ENCODE measurements at places on chromosomes 11 and 22.

DNA sequence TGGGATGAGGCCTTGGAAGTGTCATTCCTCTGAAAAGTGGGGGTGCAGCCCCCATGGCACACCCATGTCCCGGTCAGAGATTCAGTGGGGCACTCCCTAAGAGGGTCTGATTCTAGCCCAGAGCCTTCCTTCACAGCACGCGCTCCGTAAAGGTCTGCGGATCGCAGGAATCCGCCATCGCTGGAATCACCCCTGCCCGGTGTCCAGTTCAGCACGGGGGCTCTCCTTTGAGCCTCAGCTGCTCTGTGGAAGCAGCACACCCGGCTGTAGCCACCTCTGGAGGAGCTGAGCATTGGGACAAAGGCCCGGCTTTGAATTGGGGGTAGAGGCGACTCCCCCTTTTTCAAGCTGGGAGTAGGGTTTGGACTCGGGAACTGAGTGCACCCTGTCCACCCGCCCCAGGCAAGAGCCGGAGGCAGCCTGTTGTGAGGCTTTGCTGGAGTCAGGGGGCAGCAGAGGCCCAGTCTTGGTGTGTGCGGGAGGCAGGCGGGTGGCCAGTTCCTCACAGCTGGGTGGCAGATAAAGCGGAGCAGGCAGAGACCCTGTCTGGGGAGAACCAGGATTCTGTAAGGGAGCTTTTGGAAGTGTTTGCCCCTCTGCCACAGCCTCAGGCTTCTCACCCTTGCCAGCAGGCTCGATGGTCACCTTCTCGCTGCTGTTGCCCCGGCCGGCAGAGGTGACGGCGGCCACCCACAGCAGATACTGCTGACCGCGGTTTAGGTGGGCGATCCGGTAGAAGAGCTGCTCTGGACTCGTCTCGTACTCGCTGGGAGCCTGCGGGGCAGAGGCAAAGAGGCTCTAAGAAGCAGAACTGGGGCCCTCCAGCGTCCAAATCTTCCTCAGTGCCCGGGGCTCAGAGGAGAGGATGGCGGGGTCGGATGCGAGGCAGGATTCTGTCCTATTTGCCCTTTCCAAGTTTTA lies 115.9 kb downstream of the CEP164 start:
- no peak for DNase-seq

DNA sequence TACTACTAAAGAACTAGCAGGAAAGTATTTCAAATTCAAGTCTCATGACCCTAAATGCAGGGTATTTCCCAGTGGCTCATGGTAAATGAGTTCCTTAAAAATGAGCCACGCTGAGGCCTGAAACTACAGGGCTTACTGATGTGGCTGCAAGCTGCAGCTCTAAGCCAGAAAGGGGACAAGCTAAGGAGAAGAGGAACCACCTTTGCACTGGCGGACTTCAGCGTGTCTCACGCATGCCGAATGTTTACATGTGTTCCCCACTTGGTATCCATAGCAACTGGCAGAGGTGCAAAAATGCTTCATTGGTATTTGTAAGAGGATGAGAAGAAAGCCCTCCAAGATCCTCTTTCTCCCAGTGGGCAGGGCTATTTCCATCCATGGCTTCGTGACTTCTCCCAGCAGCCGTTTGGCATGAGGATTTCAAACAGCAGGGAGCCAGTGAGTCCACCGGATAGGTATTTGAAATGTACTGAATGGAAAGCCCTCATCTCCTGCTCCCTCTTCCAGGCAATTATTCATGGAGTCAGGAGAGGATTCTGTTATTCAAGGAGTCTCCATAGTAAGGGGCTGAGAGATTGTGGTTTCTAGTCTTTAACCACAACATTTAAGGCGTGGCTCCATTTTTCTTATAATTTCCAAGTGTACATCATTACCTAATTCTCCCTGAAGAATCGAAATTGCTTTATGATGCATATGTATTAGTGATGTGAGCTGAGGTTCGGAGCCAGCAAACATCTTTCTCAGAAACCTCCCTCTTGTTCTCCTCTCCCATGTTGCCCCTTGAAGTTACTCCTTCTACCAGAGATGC lies 55.3 kb upstream of the CD44 start:
- peak; percentile 42 for DNase-seq

DNA sequence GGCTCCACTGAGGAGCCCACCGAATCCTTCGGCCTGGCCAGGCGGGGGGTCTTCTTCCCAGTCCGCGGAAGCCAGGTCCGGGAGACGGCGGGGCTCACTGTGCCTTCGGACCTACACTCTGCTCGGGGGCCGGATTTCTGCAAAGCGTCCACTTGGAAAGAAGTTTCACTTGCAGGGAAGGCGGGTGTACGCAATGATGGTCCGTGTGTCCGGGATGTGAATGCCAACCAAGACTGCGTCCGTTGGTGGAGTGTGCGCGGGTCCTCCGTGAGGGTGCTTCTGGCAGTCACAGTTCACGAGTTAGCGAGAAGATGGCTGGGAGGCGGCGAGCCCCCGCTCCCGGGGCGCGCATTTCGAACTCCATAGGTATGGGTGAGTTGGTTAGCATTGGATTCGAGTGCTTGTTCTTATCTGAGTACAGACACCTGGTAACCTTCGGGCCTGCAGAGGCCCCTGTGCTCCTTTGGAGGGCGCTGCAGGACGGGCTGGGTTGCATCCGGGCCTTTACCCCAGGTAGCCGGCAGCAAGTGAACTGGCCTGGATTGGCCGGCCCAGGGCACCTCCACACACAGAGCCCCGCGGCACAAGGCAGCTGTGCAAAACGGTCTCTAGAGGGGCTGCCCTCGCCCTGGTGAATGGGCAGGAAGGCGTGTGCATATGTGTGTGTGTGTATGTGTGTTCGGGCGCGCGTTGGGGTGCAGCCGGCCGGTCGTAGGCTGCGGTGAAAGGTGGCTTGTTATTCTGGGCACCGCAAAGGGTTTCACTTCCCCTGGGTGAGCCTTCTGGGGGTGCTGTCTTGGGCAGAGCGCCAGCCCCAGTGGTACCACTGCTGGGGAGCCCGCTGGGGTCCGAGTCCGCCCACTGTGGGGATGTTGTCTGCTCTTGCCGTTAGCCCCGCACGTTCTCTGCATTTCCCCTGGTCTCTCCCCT lies 13.3 kb upstream of the CYP2R1 start:
- peak; percentile 59 for DNase-seq

GRCh38 chr22:30602049-30602448 lies 4.9 kb upstream of the TCN2 start:
- DNase-seq: no peak

GRCh38 chr11:73372375-73372993 lies 3.7 kb upstream of the RELT start:
- no peak for DNase-seq

DNA sequence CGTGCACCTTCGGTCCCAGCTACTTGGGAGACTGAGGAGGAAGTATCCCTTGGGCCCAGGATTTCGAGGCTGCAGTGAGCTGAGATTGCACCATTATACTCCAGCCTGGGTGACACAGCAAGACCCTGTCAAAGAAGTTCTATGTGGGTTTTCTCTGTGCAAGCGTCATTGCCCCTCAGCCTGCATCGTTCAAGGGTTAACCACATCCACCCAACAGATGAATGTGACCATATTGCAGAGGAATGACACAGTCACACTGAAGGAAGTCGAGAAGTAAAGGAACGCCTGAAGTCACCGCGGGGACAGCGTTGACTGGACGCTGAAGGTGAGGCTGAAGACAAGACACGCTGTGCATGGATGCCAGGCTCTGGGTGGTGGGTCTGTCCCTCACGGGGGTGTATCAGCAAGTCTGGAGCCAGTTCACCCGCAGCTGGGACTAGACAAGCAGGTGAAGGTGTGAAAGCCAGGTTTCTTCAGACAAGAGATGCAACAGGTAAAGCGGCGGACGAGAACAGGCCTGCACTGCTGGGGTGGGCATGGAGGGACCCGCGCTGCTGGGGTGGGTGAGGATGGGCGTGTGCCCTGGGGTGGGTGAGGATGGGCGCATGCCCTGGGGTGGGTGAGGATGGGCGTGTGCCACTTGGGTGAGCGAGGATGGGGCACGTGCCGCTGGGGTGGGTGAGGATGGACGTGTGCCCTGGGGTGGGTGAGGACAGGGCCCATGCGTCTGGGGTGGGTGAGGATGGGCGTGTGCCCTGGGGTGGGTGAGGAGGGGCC lies 36.5 kb upstream of the TOLLIP start:
- no peak for DNase-seq

- no peak for DNase-seq
Measured at GRCh38 chr11:61356706-61357105, 5.0 kb downstream of the CYB561A3 start.

GRCh38 chr11:63931045-63931444 lies 7.8 kb upstream of the NAA40 start:
- no peak for DNase-seq

DNA sequence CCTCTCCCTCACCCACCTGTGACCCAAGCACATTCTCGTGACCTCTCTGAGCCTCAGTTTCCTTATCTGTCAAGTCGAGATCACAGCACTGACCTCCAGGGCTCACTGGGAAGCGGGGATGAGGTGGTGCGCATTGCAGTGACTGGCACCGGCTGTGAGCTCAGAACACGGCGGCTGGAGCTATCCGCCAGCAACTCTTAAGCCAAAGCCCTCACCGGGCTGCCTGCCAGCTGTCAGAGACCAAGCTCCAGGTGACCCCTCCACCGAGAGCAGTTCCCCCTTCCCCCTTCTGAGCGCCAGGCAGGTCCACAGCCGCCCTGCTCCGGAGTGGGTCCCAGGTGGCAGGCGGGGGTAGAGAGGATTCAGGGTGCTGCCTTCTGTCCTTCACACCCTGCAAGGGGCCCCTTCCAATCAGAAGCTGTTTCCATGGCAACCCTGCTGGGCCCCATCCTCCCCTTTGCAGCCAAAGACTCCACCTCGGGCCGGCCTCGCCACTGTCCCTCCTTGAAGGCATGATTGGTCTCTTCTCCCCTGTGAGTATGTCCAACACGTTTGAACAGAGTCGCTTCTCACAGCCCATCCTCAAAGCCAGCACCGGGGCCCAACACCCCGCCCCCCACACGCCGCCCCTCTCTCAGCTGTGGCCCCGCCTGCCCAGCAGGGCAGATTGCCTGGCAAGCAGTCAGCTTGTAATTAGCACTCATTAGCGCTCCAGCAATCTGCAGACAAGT lies 98.7 kb downstream of the WNT7B start:
- DNase-seq: no peak
